ENCODE measurements at places on chromosomes 5 and 9.

GRCh38 chr9:130045725-130046450 lies 2.9 kb upstream of the FNBP1 start:
- H3K4me3 ChIP-seq = no peak overlapping the region
- H3K4me1 ChIP-seq = peaks cover 29% of the 10 kb centered on the region
- no peak for DNase-seq
- no peak overlapping the region for H3K27ac ChIP-seq

GRCh38 chr5:103923616-103924168 lies 361.1 kb upstream of the NUDT12 start:
- no peak overlapping the region for H3K27ac ChIP-seq
- H3K36me3 ChIP-seq = no peaks in the 10 kb centered on the region
- H3K27me3 ChIP-seq = no peaks in the 10 kb centered on the region
- H3K4me3 ChIP-seq = no peak overlapping the region
- DNase-seq = no peak

GRCh38 chr5:15384581-15384980 lies 115.4 kb upstream of the FBXL7 start:
- no peaks in the 10 kb centered on the region for H3K36me3 ChIP-seq
- no peak for DNase-seq
- peaks cover 12% of the 10 kb centered on the region for H3K27me3 ChIP-seq
- no peaks in the 10 kb centered on the region for H3K4me1 ChIP-seq

DNA sequence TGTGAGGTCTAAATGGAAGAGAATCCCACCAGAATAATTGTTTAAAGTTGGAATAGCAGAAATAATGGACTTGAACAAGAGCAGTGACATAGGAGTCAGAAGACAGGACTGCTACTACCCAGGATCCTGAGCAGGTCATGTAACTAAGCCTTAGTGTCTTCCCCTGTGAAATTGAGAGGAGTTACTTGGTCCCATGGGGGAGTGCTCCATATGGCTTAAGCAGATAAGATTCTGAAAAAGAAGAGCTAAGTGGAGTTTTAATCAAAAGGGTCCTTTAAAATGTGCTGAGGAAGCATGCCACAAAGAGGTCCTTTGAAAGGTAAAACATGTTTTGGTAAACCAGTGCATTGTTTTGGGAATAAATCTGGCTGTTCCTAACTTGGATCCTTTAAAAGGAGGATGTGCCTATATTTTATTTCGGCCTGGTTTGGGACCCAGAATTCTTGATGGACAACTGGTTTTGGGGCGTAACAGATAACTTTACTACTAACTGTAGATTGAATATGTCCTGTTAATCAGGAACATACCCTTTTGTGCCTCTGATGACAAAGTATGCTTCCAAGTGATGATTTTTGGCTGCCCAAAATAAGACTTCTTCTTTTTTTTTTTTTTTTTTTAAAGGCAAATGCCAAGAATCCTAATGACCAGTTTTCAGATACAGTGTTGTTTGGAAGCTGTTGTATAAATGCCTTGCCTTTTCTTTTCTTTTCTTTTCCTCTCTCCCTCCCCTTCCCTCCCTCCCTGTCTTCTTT lies 5.7 kb downstream of the RCL1 start:
- no peaks in the 10 kb centered on the region for H3K27me3 ChIP-seq
- no peak overlapping the region for H3K4me3 ChIP-seq
- DNase-seq = no peak
- peaks cover 12% of the 10 kb centered on the region for H3K4me1 ChIP-seq
- H3K27ac ChIP-seq = no peak overlapping the region
- peaks cover 6% of the 10 kb centered on the region for H3K36me3 ChIP-seq

- H3K4me1 ChIP-seq = no peaks in the 10 kb centered on the region
- no peaks in the 10 kb centered on the region for H3K36me3 ChIP-seq
- H3K27ac ChIP-seq = no peak overlapping the region
- no peaks in the 10 kb centered on the region for H3K27me3 ChIP-seq
- DNase-seq = no peak
These were observed 424.5 kb upstream of the CLINT1 start for GRCh38 chr5:158283397-158283796.

GRCh38 chr5:163916376-163916775 lies 411.0 kb downstream of the MAT2B start:
- H3K4me3 ChIP-seq = no peak overlapping the region
- H3K4me1 ChIP-seq = peaks cover 26% of the 10 kb centered on the region
- H3K27ac ChIP-seq = no peak overlapping the region
- no peak for DNase-seq
- H3K27me3 ChIP-seq = no peaks in the 10 kb centered on the region

DNA sequence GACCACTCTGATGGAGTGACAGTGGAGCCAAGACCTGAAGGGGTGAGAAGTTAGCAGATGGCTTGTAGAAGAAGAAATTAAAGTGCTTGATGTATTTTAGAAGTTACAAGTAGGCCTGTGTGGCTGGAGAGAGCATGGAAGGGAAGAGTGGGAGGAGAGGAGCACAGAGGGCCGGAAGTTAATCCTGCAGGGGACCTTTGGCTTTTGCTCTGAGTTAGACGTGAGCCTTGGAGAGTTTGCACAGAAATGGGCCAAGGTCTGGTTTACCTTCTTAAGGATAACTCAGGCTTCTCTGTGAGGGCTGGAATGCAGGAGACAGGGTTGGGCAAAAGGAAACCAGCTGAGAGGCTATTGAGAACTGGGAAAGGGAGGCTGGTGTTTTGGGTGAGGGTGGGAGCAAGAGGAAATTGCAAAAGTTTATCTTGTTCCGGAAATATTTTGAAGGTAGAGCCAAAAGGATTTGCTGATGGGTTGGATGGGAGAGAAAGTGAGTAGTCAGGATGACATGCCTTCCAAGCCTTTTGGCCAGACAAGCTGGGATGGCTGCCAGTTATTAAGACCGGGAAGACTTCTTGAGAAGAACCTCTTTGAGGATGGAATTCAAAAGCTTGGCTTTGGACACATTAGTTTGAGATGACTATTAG lies 17.5 kb upstream of the F2RL1 start:
- H3K27me3 ChIP-seq = peaks cover 2% of the 10 kb centered on the region
- peak overlapping the region; percentile 20 for H3K4me3 ChIP-seq
- DNase-seq = peak; percentile 73

- H3K27ac ChIP-seq = no peak overlapping the region
- no peak for DNase-seq
- H3K36me3 ChIP-seq = no peaks in the 10 kb centered on the region
- no peak overlapping the region for H3K4me3 ChIP-seq
These were observed 1.0 kb downstream of the TRPC7 start for GRCh38 chr5:136364307-136364706.

- H3K27me3 ChIP-seq = no peaks in the 10 kb centered on the region
- H3K36me3 ChIP-seq = peaks cover 26% of the 10 kb centered on the region
- no peaks in the 10 kb centered on the region for H3K4me1 ChIP-seq
- no peak for DNase-seq
- H3K27ac ChIP-seq = no peak overlapping the region
- H3K4me3 ChIP-seq = no peak overlapping the region
These were observed 33.4 kb downstream of the GIN1 start for GRCh38 chr5:103086547-103086946.

- no peaks in the 10 kb centered on the region for H3K27me3 ChIP-seq
- DNase-seq = no peak
- peaks cover 18% of the 10 kb centered on the region for H3K4me1 ChIP-seq
- H3K36me3 ChIP-seq = 0 out of 2 replicates have a peak, but pooled peaks cover 4% of the 10 kb centered on the region
- no peak overlapping the region for H3K27ac ChIP-seq
These were observed 38.3 kb upstream of the FBXL17 start for GRCh38 chr5:108420158-108420557.

- no peak overlapping the region for H3K27ac ChIP-seq
- no peak overlapping the region for H3K4me3 ChIP-seq
- H3K4me1 ChIP-seq = no peaks in the 10 kb centered on the region
- H3K27me3 ChIP-seq = peaks cover 6% of the 10 kb centered on the region
- peak; percentile 68 for DNase-seq
- H3K36me3 ChIP-seq = no peaks in the 10 kb centered on the region
These were observed 36.7 kb upstream of the KCNIP1 start for GRCh38 chr5:170466988-170467707.

GRCh38 chr5:148847456-148847855 lies 21.0 kb downstream of the ADRB2 start:
- no peak overlapping the region for H3K4me3 ChIP-seq
- peaks cover 52% of the 10 kb centered on the region for H3K4me1 ChIP-seq
- no peak overlapping the region for H3K27ac ChIP-seq
- no peaks in the 10 kb centered on the region for H3K27me3 ChIP-seq

GRCh38 chr9:106450549-106450948 lies 412.4 kb upstream of the ZNF462 start:
- DNase-seq = no peak
- H3K4me1 ChIP-seq = no peaks in the 10 kb centered on the region
- H3K27me3 ChIP-seq = 0 out of 2 replicates have a peak, but pooled peaks cover 2% of the 10 kb centered on the region
- no peaks in the 10 kb centered on the region for H3K36me3 ChIP-seq

DNA sequence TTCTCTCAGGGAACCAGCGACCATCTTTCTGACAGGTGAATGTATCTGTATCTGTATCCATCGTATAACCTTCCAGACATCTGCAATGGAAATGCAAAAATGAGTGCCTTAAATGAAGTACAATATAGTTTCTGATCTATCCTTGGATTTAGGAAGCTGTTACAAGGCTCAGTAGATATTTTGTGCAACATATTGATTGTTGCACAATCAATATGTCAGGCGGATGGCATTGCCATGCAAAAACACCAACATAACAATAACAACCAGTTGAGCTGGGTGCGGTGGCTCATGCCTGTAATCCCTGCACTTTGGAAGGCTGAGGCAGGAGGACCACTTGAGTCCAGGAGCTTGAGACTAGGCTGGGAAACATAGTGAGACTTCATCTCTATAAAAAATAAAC lies 66.8 kb upstream of the TXNDC8 start:
- no peaks in the 10 kb centered on the region for H3K36me3 ChIP-seq
- no peak overlapping the region for H3K4me3 ChIP-seq
- no peak for DNase-seq
- peaks cover 3% of the 10 kb centered on the region for H3K27me3 ChIP-seq
- no peaks in the 10 kb centered on the region for H3K4me1 ChIP-seq

DNA sequence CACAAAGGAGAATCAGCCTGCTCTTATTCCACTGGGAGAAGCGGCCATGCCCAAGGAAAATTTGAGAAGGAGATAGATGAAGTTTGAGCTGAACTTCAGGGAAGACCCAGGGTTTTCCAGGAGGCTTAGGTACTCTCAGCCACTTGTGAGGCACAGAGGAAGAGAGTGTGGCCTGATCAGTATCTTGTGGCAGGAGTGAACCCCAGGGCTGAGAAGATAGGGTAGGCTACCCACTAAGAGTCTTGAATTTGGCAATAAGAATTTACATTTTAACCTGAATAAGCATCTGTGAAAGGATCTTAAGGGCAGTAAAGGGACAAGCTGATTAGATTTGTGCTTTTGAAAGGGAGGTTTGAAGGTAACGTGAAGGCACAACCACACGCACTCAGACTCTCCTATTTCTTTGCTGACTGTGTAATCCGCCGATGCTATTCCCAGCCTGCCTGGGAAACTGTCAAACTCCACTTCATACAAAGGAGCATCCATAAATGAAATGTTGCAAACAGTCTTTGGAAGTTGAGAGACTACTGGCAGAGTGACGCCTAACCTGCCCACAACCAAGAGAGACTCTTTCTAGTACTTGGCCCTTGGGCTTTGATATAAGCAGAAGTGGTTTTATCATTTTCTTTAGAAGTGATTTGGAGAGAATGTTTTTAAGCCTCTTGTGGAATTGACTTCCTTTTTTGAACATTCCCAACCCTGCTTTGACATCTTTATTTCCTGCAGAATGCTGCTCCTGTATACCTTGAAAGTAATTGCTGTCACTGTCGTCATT lies 108.2 kb upstream of the VCAN start:
- peaks cover 3% of the 10 kb centered on the region for H3K4me1 ChIP-seq
- peaks cover 2% of the 10 kb centered on the region for H3K27me3 ChIP-seq
- no peak overlapping the region for H3K4me3 ChIP-seq
- H3K36me3 ChIP-seq = no peaks in the 10 kb centered on the region
- no peak for DNase-seq

- peaks cover 16% of the 10 kb centered on the region for H3K27me3 ChIP-seq
- no peaks in the 10 kb centered on the region for H3K4me1 ChIP-seq
- H3K27ac ChIP-seq = no peak overlapping the region
- no peaks in the 10 kb centered on the region for H3K36me3 ChIP-seq
These were observed 77.1 kb upstream of the IQGAP2 start for GRCh38 chr5:76325876-76326491.

- no peak for DNase-seq
- peaks cover 13% of the 10 kb centered on the region for H3K36me3 ChIP-seq
- H3K4me1 ChIP-seq = peaks cover 15% of the 10 kb centered on the region
- H3K4me3 ChIP-seq = no peak overlapping the region
- no peak overlapping the region for H3K27ac ChIP-seq
These were observed 126.9 kb downstream of the PAPPA start for GRCh38 chr9:116280529-116280928.

Data from HFFc6 (cell line).